ENCODE measurements at places on chromosomes 5 and 9.

DNA sequence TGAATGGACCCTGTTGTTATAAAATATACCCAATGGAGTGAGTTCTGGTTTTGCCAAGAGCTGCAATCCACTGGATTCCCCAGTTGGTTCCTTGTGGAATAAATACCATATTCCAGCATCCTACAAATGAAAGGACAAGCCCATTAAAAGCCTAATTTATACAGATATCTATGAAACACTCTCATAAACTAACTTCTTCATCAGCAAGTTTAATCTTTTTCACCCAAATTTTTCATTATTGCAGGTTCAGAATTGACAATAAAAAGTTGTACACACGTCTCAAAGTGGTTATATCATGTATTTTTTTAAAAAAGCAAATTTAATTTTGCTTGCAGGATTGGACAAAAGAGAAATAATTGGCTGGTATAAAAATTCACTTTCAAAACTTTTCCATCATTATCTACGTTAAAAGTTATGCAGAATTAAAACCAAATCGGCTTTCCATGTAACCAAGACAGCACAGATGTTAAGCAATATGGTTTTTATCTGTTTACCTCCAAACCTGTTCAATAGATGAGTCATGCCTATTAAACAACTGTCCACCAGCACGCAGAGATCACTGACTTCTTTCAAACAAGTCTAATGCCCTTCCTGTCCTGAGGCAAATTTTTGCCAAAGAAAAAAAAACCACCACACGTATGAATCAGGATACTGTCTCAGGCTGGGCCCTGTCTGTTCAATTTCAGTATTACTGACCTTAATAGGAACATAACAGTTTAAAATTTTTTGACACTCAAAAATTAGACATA, 42.5 kb downstream of the CEMIP2 start:
- H3K4me3 ChIP-seq, result no peak overlapping the region
- H3K27ac ChIP-seq, result no peak overlapping the region
- no peaks in the 10 kb centered on the region for H3K27me3 ChIP-seq
- H3K36me3 ChIP-seq, result no peaks in the 10 kb centered on the region
- no peak for DNase-seq

DNA sequence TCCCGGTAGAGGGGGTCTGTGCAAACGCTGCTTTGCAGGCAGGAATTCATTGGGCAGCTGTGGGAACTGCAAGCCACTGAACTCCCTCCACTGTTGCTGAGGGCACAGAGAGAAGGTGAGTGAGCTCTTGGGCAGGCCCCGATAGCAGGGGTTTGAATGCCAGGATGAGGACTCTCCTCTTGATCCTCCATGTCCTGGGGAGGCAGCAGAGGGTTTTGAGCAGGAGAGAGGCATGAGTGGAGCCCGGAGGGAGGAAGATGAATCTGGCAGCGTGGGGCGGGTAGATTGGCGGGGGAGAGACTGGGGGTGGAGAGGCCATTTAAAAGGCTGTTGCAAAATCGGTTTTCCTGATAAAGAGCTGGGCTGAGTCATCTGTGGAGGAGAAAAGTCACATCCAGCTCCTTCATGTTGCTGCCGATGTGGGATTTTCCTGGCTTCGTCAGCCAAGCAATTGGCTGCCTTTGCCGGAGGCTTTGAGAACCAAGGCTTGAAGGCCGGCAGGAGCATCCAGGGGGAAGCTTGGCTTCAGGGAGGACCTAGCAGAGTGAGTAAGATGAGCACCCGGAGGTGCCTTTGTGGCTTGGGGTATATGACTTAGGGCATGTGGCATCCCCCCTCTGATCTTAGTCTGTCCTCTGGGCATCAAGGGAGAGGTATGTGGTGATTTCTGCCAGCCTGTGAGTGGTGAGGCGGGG, at the start of gene SYNPO:
TSS of gene SYNPO (plus strand) at position 350 of the 695 bp plus-strand sequence. CDS start 7,616 bp downstream, outside the sequence.
- peak; percentile 87 for DNase-seq
- no peaks in the 10 kb centered on the region for H3K27me3 ChIP-seq
- H3K4me3 ChIP-seq, result no peak within 1 kb of the TSS
- H3K4me1 ChIP-seq, result peaks cover 57% of the 10 kb centered on the region

GRCh38 chr9:123825342-123826060, 104.4 kb downstream of the DENND1A start:
- H3K36me3 ChIP-seq, result no peaks in the 10 kb centered on the region
- no peak for DNase-seq
- H3K4me3 ChIP-seq, result no peak overlapping the region
- H3K4me1 ChIP-seq, result no peaks in the 10 kb centered on the region
- H3K27ac ChIP-seq, result no peak overlapping the region
- H3K27me3 ChIP-seq, result no peaks in the 10 kb centered on the region

- H3K27ac ChIP-seq, result no peak overlapping the region
- no peak for DNase-seq
- H3K4me3 ChIP-seq, result no peak overlapping the region
- H3K36me3 ChIP-seq, result no peaks in the 10 kb centered on the region
These were observed 55.3 kb upstream of the RAD23B start for GRCh38 chr9:107227774-107228173.

GRCh38 chr5:140362875-140363630, 3.1 kb downstream of the SLC4A9 start:
- no peaks in the 10 kb centered on the region for H3K36me3 ChIP-seq
- H3K27ac ChIP-seq, result no peak overlapping the region
- DNase-seq, result peak; percentile 83
- H3K27me3 ChIP-seq, result no peaks in the 10 kb centered on the region

Data from ovary (tissue), 10 donors.